Activated CD8-positive, alpha-beta memory T cell treated with anti-CD3 and anti-CD28 coated beads, Interleukin-2, amount 10 ng/mL, durations not matched to agents 7 days and 5 days (primary cell): ENCODE measurements at places on chromosomes 12 and 14.

DNA sequence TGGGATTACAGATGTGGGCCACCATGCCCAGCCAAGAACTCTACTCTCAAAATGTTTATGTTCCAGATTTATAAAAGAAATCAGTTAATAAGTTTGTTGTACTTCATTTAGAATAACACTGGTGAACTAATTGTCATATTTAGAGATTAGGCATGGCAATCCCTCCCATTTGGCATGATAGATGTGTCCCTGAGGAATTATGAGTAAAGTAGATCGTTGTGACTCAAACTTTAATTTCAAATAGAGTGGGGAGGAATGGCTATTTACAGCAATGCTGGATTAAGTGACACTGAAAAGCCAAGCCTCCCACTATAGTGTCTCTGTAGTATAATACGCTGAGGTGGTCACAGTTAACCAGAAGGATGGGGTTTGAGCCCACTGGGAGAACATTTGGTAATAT is 39.3 kb upstream of the RTRAF start:
- no peaks in the 10 kb centered on the region for H3K27me3 ChIP-seq
- peaks cover 77% of the 10 kb centered on the region for H3K36me3 ChIP-seq
- no peak for DNase-seq
- peaks cover 1% of the 10 kb centered on the region for H3K4me1 ChIP-seq
- no peak overlapping the region for H3K4me3 ChIP-seq
- H3K27ac ChIP-seq, result no peak overlapping the region

- H3K4me3 ChIP-seq, result no peak overlapping the region
- no peak for DNase-seq
- H3K36me3 ChIP-seq, result peaks cover 55% of the 10 kb centered on the region
- no peaks in the 10 kb centered on the region for H3K4me1 ChIP-seq
- H3K27ac ChIP-seq, result no peak overlapping the region
- H3K27me3 ChIP-seq, result peaks cover 6% of the 10 kb centered on the region
These were observed 31.2 kb downstream of the SUPT16H start for GRCh38 chr14:21352587-21352986.

DNA sequence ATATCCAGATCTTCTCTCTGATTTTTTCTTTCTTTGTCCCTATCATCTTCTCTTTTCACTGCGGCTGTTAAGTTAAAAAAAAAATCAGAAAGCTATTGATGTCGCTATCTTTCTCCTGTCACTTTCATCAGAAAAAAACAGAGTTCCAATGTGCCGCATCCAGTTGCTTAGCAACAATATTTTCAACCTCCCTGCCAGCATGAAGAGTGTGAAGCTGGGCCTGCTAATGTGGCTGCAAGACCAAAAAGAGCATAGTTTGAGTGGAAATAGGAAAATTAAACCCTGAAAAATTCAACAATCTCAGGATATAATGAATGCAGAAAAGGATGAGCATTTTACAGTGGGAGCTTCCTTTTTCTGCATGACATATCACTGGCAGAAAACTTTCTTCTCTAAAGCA is 1025.4 kb upstream of the LRFN5 start:
- H3K4me1 ChIP-seq, result no peaks in the 10 kb centered on the region
- H3K27ac ChIP-seq, result no peak overlapping the region
- no peaks in the 10 kb centered on the region for H3K27me3 ChIP-seq
- DNase-seq, result no peak

GRCh38 chr14:102510616-102511520 is 1.3 kb upstream of the ANKRD9 start:
- no peak overlapping the region for H3K27ac ChIP-seq
- no peak for DNase-seq
- peaks cover 4% of the 10 kb centered on the region for H3K36me3 ChIP-seq
- no peaks in the 10 kb centered on the region for H3K27me3 ChIP-seq

GRCh38 chr12:55915482-55915859 is 12.2 kb downstream of the PYM1 start:
- peaks cover 34% of the 10 kb centered on the region for H3K36me3 ChIP-seq
- no peak for DNase-seq
- H3K4me3 ChIP-seq, result no peak overlapping the region
- H3K27me3 ChIP-seq, result no peaks in the 10 kb centered on the region
- peaks cover 30% of the 10 kb centered on the region for H3K4me1 ChIP-seq

GRCh38 chr12:28294300-28294699 is 104.0 kb downstream of the CCDC91 start:
- H3K27ac ChIP-seq, result no peak overlapping the region
- no peak overlapping the region for H3K4me3 ChIP-seq
- DNase-seq, result no peak
- H3K4me1 ChIP-seq, result no peaks in the 10 kb centered on the region

- H3K4me1 ChIP-seq, result no peaks in the 10 kb centered on the region
- H3K36me3 ChIP-seq, result no peaks in the 10 kb centered on the region
- no peak overlapping the region for H3K4me3 ChIP-seq
- no peak overlapping the region for H3K27ac ChIP-seq
These were observed 166.5 kb upstream of the GSC start for GRCh38 chr14:94936401-94936892.

DNA sequence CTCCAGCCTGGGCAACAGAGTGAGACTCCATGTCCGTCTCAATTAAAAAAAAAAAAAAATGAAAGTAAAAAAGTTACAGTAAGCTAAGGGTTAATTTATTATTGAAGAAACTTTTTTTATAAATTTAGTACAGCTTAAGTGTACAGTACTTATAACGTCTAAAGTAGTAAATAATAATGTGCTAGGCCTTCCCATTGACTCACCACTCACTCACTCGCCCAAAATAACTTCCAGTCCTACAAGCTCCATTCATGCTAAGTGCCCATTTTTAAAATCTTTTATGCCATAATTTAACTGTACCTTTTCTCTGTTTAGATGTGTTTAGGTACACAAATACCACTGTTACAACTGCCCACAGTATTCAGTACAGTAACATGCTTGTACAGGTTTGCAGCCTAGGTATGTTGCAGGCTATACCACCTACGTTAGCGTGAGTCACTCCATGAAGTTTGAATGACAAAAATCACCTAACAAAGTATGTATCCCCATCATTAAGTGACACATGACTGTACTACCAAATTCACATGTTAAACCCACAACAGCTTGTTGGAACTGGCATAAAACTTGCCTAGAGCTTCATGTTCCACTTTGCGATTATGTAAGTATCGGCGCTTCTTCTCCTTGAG is 10.7 kb downstream of the KANSL2 start:
- H3K36me3 ChIP-seq, result peaks cover 43% of the 10 kb centered on the region
- H3K4me1 ChIP-seq, result peaks cover 8% of the 10 kb centered on the region
- no peak overlapping the region for H3K27ac ChIP-seq
- no peaks in the 10 kb centered on the region for H3K27me3 ChIP-seq

DNA sequence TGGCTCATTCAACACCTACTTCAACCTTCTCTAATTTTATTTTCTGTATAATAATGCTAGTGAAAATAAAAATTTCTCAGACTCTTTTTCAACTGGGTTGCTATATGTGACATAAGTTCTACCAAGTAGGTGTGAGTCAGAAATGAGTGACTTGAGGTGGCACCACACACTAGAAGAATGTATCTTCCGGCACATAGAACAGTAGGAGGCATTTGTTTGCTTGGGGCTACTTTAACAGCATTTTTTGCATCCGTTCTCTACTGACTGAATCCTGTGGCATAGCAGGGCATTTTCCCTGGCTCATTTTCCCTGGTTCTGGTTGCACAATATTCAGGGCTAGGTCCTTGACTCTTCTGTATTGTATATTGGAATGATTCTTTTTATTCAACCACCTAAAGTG is 194.0 kb upstream of the SLC16A7 start:
- H3K27me3 ChIP-seq, result no peaks in the 10 kb centered on the region
- H3K4me1 ChIP-seq, result peaks cover 12% of the 10 kb centered on the region
- no peak overlapping the region for H3K4me3 ChIP-seq
- DNase-seq, result no peak
- no peaks in the 10 kb centered on the region for H3K36me3 ChIP-seq

DNA sequence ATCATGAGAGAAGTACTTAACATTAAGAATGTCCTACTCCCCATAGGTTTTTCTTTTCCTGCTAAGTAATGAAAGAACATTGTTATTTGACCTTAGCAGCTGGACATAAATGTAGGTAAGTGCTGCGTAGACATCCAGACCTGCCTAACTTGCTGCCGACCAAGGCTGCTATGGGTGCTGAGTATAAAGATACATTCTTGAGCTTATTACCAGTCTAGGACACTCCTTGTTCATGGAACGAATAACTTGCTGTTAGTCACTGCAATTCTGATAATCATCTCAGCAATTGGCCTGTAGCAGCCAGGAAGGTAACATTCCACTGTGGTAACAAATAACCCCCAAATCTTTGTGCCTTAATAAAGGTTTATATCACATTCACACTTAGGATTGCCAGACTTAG is 478.1 kb downstream of the VRK1 start:
- H3K27me3 ChIP-seq, result peaks cover 18% of the 10 kb centered on the region
- no peak overlapping the region for H3K27ac ChIP-seq
- H3K36me3 ChIP-seq, result no peaks in the 10 kb centered on the region
- H3K4me3 ChIP-seq, result no peak overlapping the region
- peaks cover 13% of the 10 kb centered on the region for H3K4me1 ChIP-seq
- DNase-seq, result no peak

GRCh38 chr12:41509271-41510055 is 321.3 kb downstream of the PDZRN4 start:
- H3K4me3 ChIP-seq, result no peak overlapping the region
- no peaks in the 10 kb centered on the region for H3K36me3 ChIP-seq
- no peaks in the 10 kb centered on the region for H3K4me1 ChIP-seq
- H3K27me3 ChIP-seq, result peaks cover 11% of the 10 kb centered on the region
- H3K27ac ChIP-seq, result no peak overlapping the region
- no peak for DNase-seq

GRCh38 chr14:70711451-70711850 is 69.7 kb downstream of the TTC9 start:
- H3K4me3 ChIP-seq, result no peak overlapping the region
- no peak overlapping the region for H3K27ac ChIP-seq
- no peaks in the 10 kb centered on the region for H3K36me3 ChIP-seq
- H3K4me1 ChIP-seq, result peaks cover 13% of the 10 kb centered on the region

DNA sequence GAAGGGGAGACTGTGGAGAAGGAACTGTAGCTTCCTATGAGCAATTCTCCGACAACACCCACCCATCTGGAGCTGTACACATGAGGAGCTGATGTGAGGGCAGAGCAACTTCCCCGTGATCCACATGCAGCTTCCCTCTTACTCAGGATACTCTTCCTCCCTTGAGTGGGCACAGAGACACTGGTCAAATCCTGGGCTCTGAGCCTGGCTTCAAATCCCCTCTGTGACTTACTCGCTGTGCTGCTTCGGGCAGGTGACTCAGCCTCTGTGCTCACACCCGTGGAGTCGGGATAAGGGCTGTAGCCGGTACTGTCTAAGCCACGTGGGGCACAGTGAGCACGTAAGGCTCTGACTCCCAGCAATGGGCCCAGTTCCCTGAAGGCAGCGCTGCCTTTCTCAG is 31.1 kb downstream of the ZFYVE21 start:
- H3K27ac ChIP-seq, result no peak overlapping the region
- no peaks in the 10 kb centered on the region for H3K27me3 ChIP-seq
- H3K36me3 ChIP-seq, result no peaks in the 10 kb centered on the region
- H3K4me3 ChIP-seq, result no peak overlapping the region
- no peak for DNase-seq

GRCh38 chr14:88276923-88277596 is 46.0 kb downstream of the KCNK10 start:
- H3K4me1 ChIP-seq, result no peaks in the 10 kb centered on the region
- DNase-seq, result no peak
- H3K27me3 ChIP-seq, result peaks cover 5% of the 10 kb centered on the region
- H3K27ac ChIP-seq, result no peak overlapping the region
- no peak overlapping the region for H3K4me3 ChIP-seq

DNA sequence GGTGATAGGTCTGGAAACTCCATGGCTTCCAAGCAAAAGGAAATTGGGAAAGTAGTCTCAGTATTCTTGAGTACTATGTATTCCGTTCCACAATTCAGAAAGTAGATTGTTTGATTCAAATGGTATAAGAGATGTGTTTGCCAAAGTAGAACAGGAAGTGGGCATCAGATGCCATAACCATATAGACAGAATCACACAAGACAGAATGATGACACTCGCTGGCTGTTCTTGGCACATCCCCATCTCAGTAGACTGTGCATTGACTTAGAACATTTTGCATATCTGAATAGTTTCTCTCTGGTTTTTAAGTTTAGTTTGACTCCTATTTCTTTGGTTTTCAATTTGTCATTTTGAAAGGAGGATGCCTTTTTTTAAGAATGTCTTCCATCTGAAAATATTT is 221.1 kb upstream of the RGS6 start:
- H3K27ac ChIP-seq, result peak overlapping the region; percentile 62
- H3K4me3 ChIP-seq, result no peak overlapping the region
- H3K4me1 ChIP-seq, result peaks cover 26% of the 10 kb centered on the region
- no peaks in the 10 kb centered on the region for H3K27me3 ChIP-seq

- no peak for DNase-seq
- H3K36me3 ChIP-seq, result no peaks in the 10 kb centered on the region
- no peaks in the 10 kb centered on the region for H3K27me3 ChIP-seq
- no peak overlapping the region for H3K27ac ChIP-seq
These were observed 17.2 kb upstream of the SLC35F4 start for GRCh38 chr14:57883061-57883460.

- no peak overlapping the region for H3K4me3 ChIP-seq
- H3K4me1 ChIP-seq, result peaks cover 8% of the 10 kb centered on the region
- peaks cover 2% of the 10 kb centered on the region for H3K27me3 ChIP-seq
- no peak for DNase-seq
- H3K27ac ChIP-seq, result no peak overlapping the region
These were observed 2.7 kb downstream of the CIROP start for GRCh38 chr14:23101986-23102625.

DNA sequence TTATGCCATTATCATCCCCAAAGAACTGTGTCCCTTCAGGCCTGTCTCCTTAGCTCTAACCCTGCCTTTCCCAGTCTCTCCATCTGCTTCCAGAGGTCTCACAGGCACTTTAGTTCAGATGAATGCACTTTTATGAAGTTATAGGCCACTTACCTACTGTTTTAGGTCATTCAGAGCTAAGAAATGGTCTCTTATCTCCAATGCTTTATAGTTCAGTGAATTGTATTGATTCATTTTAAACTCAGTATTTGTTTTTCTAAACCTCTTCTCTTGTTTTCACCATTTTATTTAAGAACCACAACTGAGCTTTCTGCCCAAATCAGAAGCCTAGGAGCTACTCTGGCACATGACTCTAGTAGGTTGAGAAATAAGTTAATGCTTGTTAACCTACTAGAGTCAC is 197.5 kb upstream of the ATP2B1 start:
- no peak overlapping the region for H3K4me3 ChIP-seq
- no peaks in the 10 kb centered on the region for H3K27me3 ChIP-seq
- H3K36me3 ChIP-seq, result peaks cover 1% of the 10 kb centered on the region
- H3K4me1 ChIP-seq, result no peaks in the 10 kb centered on the region

GRCh38 chr12:128534906-128535305 is 267.9 kb downstream of the TMEM132C start:
- no peaks in the 10 kb centered on the region for H3K27me3 ChIP-seq
- no peak overlapping the region for H3K4me3 ChIP-seq
- no peaks in the 10 kb centered on the region for H3K36me3 ChIP-seq
- H3K27ac ChIP-seq, result no peak overlapping the region
- H3K4me1 ChIP-seq, result peaks cover 2% of the 10 kb centered on the region
- no peak for DNase-seq
